ENCODE measurements at places on chromosomes 2 and 18.

DNA sequence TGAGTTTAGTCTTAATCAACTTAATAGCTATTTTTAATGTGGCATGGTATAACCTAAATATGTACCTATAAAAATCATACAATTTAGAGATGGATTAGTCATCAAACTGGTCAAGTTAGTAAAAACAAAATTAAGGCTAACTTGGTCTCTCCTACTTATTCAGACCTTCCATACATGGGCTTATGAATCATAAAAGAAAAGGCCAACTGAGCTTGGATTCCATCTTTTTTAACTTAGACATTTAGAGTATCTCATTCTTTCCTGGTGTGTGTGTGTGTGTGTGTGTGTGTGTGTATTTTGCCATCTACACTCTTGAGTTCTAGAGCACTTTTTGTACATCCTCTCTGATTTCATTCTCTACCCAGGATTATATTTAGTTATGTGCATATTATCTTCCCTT lies 637.5 kb downstream of the PLCL1 start:
- DNase-seq, result no peak

GRCh38 chr2:36165132-36165531 lies 190.4 kb upstream of the CRIM1 start:
- DNase-seq, result no peak

GRCh38 chr2:209977386-209978239 lies 24.8 kb upstream of the RPE start:
- DNase-seq, result no peak

DNA sequence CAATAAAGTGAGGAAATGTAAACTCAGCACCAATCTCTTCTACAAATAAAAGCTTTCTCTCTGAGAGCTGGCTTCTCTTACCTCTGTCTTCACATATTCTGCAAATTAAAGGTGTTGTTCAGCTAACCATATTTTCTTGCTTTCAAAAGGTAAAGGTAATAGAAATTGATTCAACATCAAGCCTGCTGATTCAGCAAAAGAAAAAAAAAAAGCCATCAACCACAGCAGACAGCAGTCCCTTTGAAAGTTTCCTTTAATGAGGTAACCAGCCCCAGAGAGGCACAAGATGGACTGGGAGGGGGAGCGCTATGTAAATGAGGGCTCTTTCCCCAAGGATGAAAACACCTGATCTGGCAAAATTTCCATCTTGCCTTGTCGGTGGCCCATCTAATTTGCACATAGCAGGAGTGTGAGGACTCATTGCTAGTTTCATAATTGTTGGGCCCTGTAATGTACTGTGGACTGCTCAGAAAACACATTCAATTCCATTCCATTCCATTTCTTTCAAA lies 154.9 kb upstream of the SOX11 start:
- DNase-seq, result no peak

GRCh38 chr2:224004105-224004695 lies 34.9 kb downstream of the SERPINE2 start:
- DNase-seq, result no peak

DNA sequence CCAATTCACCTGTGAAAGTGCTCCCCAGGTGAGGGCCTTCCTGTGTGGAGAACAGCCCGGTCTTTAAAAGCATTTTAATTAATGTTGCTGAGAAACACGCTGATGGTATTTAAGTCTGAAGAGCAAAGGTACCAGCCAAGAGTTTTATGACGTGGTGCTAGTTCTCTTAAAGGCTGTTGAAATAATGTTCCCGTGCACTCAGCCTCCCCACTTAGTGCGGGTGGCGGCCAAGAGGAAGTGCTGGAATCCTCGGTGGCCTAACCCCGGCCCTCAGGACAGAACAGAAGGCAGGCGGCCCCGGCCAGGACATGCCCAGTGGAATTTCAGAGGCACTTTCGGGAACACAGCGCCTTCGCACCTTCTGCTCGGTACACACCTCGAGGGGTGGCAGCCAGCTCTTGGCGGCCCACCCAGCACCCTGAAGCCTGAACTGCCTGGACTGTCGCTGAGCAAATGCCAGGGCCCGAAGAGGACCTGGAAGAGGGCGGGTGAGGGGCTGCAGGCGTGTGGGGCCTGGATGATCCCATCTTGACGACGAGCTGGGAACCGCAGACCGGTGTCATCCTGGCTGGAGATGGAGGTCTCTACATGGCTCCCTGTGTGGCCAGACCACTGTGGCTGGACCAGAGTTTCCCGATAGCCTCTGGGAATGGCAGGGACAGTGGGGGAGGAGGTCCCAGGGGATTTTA lies 142.9 kb downstream of the ASB1 start:
- DNase-seq, result no peak

DNA sequence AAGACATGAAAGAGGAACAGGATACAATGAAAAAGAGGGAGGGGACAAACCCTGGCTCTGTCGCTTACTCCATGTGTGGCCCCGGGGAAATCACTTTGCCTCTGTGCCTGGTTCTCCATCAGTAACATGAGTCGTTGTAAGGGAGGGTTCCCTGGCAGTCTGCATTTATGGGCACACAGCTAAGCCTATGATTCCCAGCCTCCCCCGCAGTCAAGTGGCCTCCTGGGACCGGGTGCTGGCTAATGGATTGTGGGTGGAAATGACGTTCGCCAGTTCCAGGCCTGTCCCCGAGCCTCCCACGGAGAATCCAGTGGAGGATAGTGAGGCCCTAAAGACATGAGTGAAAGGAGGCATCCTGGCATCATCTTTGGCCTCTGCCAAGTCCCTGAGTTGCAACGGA lies 42.7 kb downstream of the SFXN5 start:
- no peak for DNase-seq

DNA sequence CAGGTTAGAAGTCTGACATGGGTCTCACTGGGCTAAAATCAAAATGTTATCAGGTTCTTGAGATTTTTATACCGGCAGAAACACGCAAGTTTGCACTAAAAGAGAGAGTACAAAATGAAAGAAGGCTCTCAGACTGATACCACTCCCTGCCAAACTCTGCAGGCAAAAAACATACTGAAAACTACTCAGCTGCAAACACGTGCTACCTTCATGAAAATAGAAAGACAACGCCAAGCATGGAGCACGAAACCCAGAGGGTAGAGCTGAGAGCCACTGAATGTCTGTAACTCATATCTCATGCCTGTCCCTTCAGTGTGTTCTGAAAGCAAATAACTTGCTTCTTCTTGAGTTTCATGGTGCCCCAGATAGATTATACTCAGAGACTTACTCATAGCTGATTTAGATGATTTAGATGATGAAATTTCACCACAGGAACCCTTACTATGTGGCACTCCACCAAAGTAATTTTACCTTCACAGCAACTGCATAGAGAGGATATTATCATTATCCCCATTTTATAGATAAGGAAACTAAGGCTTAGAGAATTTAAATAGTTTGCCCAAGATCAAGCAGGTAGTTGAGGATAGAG lies 313.0 kb upstream of the SLC39A10 start:
- DNase-seq, result no peak

GRCh38 chr2:176395273-176395854 lies 126.1 kb downstream of the MTX2 start:
- DNase-seq, result no peak

DNA sequence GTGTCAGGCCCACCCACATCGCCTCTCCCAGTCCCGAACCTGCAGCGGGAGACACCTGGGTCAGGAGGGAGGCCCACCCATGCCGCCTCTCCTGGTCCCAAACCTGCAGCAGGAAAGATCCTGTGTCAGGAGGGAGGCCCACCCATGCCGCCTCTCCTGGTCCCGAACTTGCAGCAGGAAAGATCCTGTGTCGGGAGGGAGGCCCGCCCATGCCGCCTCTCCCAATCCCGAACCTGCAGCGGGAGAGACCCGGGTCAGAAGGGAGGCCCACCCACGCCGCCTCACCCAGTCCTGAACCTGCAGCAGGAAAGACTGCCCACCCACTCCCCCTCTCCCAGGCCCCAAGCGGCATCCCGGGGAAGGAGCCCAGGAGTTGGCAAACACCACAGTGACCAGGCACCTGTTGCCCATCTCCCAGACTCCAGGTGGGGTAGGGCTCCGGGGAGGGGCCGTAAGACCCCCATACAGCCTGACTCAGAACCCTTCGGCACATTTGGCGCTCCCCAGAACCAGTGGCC lies 7.8 kb downstream of the SLC66A2 start:
- DNase-seq, result no peak

GRCh38 chr18:64165906-64166305 lies 17.0 kb upstream of the LINC00305 start:
- no peak for DNase-seq

- no peak for DNase-seq
These were observed 407.2 kb downstream of the PTPRM start for GRCh38 chr18:7974200-7974874.

DNA sequence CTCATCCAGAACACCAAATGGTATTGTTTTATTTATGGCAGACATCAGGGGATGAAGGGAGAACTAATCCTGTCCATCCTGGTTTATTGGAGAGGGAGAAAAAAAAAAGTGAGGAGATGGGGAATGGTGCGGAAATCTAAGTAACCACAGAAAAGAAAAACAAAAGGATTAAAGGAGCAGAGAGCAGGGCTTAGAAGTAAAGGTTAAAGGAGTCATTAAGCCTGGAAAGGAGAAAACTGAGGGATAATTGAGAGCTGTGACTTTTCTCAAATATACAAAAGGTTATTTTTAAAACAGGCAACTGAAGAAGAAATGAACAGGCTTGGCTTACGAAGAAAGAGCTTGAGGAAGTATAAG lies 127.2 kb upstream of the PPP1CB start:
- no peak for DNase-seq

DNA sequence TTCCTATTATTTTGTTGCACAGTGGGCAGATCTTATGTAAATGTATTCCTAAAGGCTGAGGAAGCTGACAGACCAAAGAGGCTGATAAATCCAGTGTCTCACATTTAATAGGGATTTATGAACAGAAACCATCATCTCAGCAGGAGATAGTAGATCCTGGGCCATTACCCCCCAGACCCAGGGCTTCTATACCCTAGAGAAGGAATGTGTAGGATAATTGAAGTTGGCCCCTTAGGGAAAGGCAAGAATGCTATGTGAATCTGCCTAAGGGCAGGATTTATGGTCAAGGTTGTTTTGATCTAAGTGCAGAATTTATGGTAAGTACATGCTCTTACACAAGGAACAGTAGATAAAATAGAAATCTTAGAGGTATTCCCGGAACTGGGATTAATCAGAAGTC lies 29.0 kb downstream of the RPL37A start:
- DNase-seq, result no peak

GRCh38 chr2:18428516-18428915 lies 131.9 kb downstream of the RDH14 start:
- no peak for DNase-seq

DNA sequence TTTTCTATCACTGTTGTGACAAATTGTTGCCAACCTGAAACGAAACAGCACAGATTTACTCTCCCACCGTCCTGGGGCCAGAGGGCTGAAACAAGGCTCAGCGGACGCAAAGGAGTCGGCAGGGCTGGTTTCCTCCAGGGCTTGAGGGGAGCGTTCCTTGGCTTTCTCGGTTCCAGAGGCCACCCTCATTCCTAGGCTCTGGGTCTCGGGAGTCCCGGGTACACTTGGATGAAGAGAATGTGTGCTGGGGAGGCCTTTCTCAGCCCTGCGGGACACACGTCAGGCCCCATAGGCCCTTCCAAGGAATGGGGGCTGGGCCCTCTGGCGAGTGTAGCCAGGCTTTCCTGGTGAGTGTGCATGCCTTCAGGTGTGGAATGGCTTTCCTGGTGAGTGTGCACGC lies 287.3 kb upstream of the HS6ST1 start:
- no peak for DNase-seq

DNA sequence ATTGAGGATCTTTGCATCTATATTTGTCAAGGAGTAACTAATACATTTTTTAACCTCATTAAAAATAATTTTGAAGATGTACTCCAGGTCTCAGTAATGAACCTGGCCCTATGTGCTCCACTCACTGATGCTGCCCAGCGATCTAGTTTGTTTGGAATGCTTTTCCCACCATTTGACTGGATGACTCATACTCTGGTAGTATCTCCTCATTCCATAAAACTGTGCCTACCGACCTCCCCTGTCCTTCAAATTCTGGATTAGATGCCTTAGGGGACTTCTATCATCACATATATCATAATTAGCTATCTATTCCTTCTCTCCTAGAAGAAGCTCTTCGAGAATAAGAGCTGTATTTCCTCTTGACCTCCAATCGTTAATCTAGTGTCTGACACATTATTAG lies 83.8 kb downstream of the FAM117B start:
- DNase-seq, result no peak

GRCh38 chr2:88852753-88853402 lies 161.4 kb downstream of the RPIA start:
- DNase-seq, result no peak

DNA sequence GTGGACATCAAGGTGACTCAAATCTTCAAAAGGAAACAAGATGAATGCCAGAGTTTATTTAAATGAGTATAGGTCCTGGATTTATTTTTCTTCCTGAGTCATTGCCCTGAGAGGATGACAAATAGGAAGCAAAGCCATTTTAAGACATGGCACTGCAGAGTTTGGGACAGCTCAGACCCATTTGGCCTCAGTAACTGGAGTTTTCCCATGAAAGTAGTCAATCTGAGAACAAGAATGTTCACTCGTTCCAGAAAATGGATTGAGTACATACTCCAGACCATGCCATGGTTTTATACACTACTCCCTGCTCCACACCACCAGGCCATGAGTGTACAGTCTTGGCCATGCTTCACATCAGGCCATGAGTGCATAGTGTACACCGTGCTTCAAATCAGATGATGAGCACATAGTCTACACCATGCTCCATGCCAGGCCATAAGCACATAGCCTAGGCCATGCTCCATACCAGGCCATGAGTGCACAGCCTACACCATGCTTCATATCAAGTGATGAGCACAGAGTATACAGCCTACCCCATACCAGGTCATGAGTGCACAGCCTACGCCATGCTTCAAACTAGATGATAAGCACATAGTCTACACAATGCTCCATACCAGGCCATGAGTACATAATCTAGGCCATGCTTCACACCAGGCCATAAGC lies 202.4 kb downstream of the FBXO15 start:
- no peak for DNase-seq

- no peak for DNase-seq
These were observed 248.4 kb downstream of the HDAC4 start for GRCh38 chr2:239152239-239152915.

GRCh38 chr2:171711351-171711750 lies 24.1 kb downstream of the DYNC1I2 start:
- DNase-seq, result no peak
